Mesothelial cell of epicardium (in vitro differentiated cells): ENCODE measurements at places on chromosomes 1 and 21. TPM values are rescaled to one million over a fixed set of nuclear protein-coding genes. Genes with fewer than 3 reads are reported as not detected.

Gene S100A14
- total RNA-seq: 8.5 to 10.1 TPM (median 10.0 TPM) in 3 replicates

GRCh38 chr1:55483523-55483922 lies 268.4 kb upstream of the USP24 start:
- DNase-seq: no peak
- peaks cover 23% of the 10 kb centered on the region for H3K4me1 ChIP-seq
- H3K4me3 ChIP-seq: no peak overlapping the region
- H3K36me3 ChIP-seq: peaks cover 6% of the 10 kb centered on the region

- peaks cover 60% of the 10 kb centered on the region for H3K4me1 ChIP-seq
- H3K4me3 ChIP-seq: no peak overlapping the region
- no peak overlapping the region for H3K27ac ChIP-seq
These were observed 100.8 kb downstream of the C1orf21 start for GRCh38 chr1:184487531-184488193.

DNA sequence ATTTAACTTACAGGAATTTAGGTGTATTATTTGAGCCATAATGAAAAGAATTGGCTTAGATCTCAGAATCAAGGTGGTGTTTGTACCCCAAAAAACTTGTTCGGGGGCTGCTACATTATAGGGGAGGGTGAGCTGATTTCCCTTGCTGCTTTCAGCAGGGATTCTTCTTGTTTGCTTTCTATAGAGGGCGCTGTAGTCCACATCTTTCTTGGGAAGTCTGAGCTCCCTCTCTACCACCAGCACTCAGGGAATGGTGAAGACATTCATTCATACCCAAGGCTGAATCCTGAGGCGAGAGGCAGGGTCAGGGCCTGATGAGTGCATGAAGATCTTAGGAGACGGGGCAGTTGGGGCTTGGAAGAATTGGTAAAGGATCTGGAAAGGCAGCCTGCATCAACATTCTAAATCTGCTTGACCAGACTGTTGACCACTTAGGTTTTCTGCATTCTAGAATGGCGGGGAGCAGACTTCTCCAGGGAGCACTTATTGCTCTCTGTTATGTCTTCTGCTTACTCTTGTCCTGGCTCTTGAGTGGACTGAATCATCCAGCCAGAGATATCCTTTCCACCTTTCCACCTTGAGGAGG lies 18.9 kb downstream of the SPATA46 start:
- H3K4me1 ChIP-seq: peaks cover 3% of the 10 kb centered on the region
- H3K27me3 ChIP-seq: no peaks in the 10 kb centered on the region
- H3K27ac ChIP-seq: no peak overlapping the region
- no peak overlapping the region for H3K4me3 ChIP-seq
- peaks cover 6% of the 10 kb centered on the region for H3K36me3 ChIP-seq
- DNase-seq: no peak

GRCh38 chr1:203675596-203676347 lies 49.1 kb downstream of the ATP2B4 start:
- peaks cover 44% of the 10 kb centered on the region for H3K4me1 ChIP-seq
- H3K27me3 ChIP-seq: no peaks in the 10 kb centered on the region
- H3K27ac ChIP-seq: peak overlapping the region; percentile 25
- peaks cover 14% of the 10 kb centered on the region for H3K36me3 ChIP-seq

GRCh38 chr1:5976231-5976630 lies 16.0 kb downstream of the NPHP4 start:
- H3K4me1 ChIP-seq: peaks cover 26% of the 10 kb centered on the region
- H3K4me3 ChIP-seq: no peak overlapping the region
- H3K27me3 ChIP-seq: no peaks in the 10 kb centered on the region
- peaks cover 7% of the 10 kb centered on the region for H3K36me3 ChIP-seq
- no peak overlapping the region for H3K27ac ChIP-seq
- DNase-seq: peak; percentile 5

DNA sequence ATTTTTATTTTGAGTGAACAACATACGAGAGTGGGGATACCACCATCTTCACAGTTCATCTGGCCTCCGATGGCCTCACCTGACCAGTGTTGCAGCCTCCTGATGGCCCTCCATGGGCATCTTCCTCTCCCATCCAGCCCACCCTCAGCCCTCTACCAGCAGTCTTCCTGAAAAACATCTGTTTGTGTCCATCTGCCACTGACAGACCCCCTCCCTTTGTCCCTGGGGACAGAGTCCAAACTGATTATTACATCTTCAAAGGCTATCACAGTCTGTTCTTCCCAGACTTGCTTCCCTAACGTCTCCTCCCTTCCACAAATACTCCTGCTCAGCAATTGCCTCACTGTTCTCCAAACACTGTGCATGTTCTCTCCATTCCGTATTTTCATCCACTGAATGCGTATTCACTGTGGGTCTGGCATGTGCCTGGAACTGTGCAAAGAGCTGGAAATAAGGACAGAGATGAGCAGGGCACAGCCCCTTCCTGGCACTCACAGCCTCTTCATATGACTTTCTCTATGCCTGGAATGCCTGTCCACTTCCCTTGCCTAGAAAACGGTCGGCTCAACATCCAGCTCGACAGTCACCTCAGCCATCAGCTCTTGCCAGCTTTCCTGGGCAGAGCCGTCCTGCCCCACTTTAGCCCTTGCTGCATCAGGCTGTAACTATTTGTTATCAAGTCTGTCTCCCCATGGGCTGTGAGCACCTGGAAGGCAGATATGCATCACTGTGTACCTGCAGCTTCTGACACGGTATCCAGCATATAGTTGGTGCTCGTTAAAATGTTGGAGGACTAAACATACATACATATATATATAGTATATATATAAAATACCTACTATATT lies 8.3 kb upstream of the ATF3 start:
- H3K36me3 ChIP-seq: no peaks in the 10 kb centered on the region
- H3K4me3 ChIP-seq: no peak overlapping the region
- H3K4me1 ChIP-seq: peaks cover 22% of the 10 kb centered on the region
- peaks cover 21% of the 10 kb centered on the region for H3K27me3 ChIP-seq
- no peak overlapping the region for H3K27ac ChIP-seq
- DNase-seq: no peak

DNA sequence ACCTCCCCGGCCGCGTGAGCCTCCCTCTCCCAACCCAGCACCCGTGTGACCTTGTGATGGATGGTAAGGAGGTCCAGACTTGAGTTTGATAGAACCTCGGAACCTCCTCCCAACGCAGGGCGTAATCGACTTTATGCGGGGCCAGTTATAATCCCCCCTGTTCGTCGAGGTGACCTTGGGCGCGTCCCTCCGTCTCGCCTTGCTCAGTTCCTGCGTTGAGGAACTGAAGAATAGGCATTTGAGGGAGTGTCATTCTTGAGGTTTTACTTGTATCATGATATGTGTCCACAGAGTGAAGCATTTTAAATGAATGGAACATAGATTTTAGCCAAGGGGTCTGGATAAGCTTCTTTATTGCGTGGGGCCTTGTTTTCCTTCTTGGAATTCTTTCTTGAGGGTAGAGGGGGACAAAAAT lies 433 bp downstream of the TIMM17A start:
- H3K4me1 ChIP-seq: peaks cover 16% of the 10 kb centered on the region
- peak overlapping the region; percentile 92 for H3K27ac ChIP-seq
- H3K4me3 ChIP-seq: peak overlapping the region; percentile 98

DNA sequence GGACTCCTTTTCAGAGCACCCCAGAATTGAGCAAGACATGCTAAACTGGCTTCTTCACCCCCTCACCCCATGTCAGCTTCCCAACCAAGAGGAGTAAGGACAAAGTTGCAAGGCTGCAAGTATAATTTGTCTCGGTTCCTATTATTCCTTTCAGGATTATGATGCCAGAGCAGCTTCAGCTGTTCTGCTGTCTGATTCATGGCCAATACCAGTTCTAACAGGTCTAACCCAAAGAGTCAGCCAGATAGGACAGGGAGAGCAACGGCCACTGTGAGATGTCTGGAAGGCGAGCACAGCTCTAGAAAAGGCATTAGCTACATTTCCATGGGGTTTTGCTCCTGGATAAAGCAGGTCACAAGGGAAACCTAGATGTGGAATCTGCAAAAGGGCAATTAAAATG lies 53.3 kb upstream of the HOOK1 start:
- H3K36me3 ChIP-seq: no peaks in the 10 kb centered on the region
- H3K27me3 ChIP-seq: no peaks in the 10 kb centered on the region
- no peak overlapping the region for H3K27ac ChIP-seq
- peaks cover 61% of the 10 kb centered on the region for H3K4me1 ChIP-seq
- no peak overlapping the region for H3K4me3 ChIP-seq

DNA sequence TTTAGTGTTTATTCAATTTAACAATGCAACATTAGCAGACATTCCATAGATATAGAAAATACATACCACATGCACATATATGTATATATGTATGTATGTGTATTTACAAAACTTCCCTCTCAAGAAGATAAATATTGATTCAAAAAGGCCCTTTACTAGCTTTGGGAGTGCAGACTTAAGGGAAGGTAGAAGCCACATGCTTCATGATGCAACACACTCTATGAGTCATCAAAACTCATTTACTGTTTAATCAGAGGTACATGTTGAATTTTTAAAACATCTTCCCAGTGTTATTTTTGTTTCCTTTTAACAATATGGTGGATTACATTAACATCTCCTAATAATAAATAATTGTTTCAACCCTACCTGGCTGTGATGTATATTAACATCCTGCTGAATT lies 61.4 kb upstream of the KIRREL1 start:
- DNase-seq: no peak
- no peak overlapping the region for H3K4me3 ChIP-seq
- no peaks in the 10 kb centered on the region for H3K4me1 ChIP-seq
- H3K27ac ChIP-seq: no peak overlapping the region
- H3K36me3 ChIP-seq: no peaks in the 10 kb centered on the region

- no peak overlapping the region for H3K4me3 ChIP-seq
- DNase-seq: no peak
- H3K27me3 ChIP-seq: no peaks in the 10 kb centered on the region
- no peak overlapping the region for H3K27ac ChIP-seq
These were observed 36.8 kb downstream of the MAP10 start for GRCh38 chr1:232841823-232842565.
